ENCODE measurements at places on chromosomes 13 and 19.

GRCh38 chr13:29464105-29464679, 131.3 kb downstream of the SLC7A1 start:
- DNase-seq = no peak

GRCh38 chr13:106468207-106468606, 67.3 kb downstream of the EFNB2 start:
- no peak for DNase-seq

DNA sequence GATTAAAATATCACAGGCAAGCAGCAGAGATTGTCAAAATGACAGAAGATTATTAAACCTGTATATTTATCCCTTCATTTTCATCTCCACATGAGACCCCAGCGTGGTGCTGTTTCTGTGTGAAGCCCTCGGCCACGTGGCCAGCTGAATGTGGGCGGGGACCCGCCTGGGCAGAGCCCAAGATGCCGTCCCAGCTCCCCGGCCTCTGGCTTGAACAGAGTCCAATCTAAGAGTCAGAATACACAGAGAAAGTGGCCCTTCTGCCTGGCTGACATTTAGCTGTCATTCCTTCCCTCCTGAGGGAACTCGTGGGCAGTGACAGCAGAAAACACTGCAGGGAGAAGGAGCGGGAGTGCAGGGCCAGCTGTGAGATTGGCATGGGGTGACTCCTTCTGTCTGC, 34.9 kb upstream of the UQCRFS1 start:
- DNase-seq = no peak

- peak; percentile 31 for DNase-seq
These were observed 83.6 kb upstream of the ARHGEF7 start for GRCh38 chr13:111031531-111031961.

- DNase-seq = peak; percentile 88
These were observed 6.5 kb upstream of the LTBP4 start for GRCh38 chr19:40594657-40595091.

DNA sequence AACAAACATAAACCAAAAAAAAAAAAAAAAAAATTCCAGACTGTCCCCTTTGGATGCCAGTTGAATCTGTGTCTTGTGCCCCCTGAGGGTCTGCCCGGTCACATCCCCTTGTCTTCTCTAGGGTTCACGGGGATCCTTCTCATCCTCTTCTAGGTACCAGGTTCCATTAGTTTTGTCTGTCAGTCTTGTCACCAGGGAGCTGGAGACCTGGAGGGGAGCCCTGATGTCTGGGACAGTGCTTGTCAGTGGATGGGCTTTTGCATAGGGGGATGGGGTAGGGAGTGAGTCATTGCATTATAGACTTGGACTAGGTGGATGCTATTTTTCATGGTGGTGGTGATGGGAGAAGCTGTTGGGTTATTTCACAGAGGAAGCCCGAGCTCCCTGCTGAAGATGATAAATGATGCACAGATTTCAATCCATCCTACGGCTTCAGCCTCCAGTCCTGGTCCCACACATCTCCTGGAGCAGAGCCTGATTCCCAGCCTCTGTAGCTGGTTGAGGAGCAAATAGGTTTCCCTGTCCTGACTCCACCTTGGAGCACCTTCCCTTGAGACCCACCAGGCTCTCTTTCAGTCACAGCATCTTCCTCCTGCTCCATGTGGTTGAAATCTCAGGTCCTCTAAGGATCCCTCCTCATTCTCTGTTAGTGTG, 26.0 kb downstream of the WTIP start:
- DNase-seq = no peak

- no peak for DNase-seq
These were observed 42.0 kb downstream of the CYSLTR2 start for GRCh38 chr13:48695776-48696175.

GRCh38 chr19:23098988-23099387, 17.8 kb upstream of the ZNF730 start:
- no peak for DNase-seq

DNA sequence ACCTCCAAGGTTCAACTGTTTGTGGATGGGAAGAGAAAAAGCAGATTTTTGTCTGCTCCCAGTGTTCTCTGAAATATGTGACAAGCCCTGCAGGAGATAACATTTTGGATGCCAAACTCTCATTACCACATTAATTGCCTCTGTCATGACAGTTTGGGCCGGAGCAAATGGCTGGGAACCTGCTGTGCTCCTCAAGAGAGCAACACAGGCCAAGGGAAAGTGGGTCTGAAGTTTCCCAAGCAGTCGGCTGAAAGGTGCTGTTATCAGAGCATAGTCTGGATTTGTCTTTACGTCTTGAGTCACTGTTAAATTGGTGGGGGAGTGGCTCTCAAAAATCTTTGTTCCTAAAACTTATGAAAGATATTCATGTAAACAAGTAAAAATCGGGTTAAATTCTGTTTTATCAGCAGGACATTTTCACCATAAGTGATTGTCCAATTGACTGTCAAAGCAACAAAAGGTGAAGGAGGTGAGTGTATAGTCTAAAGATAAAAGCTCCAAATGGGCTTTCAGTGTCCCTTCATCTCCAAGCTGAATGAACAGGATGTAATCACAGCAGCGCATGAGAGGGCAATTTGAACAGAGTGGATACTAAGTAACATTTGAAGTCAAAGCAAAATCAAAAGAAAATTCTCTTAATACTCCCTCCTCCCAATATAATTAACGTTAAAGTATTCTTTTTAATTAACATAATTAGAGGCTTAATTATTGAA, 844.8 kb downstream of the PCDH17 start:
- no peak for DNase-seq

GRCh38 chr13:27954406-27954851, 14.7 kb downstream of the CDX2 start:
- DNase-seq = no peak

DNA sequence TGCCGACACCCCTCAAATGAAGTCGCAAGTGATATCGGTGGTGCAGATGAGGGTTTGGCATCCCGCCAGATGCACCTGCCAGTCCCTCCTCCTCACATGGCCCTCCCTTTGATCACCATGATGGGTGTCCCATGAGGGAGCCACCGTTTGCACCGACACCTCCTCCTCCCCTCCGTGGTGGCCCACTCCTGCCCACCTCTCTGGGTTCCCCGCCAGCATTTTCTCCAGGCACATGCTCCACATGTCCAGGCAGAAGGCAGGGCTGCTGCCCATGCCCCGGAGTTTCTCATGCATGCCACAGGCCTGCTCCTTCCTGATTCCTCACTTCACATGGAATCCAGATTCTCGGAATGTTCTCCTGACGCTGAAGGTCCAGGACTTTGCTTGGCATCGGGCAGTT, 49.3 kb downstream of the COL4A2 start:
- DNase-seq = no peak

DNA sequence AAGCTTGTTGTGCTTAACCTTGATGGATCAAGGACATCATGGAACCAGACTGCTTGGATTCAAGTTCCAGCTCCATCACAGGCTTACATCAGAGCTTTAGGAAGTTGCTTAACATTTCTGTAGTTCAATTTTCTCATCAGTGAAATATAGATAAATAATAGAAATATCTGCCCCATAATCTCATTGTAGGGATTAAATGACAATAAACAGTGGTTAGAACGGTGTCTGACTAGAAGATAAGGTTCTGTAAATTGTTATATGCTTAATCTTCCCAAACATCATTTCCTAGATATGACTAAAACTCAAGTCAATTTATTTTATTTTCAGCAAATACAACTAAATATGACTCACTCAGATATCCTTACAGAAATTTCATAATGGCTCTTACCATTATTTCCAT, 83.5 kb downstream of the SLITRK1 start:
- DNase-seq = no peak

GRCh38 chr13:39506559-39507390, 96.2 kb downstream of the LHFPL6 start:
- no peak for DNase-seq

GRCh38 chr19:17184371-17184841, 30.8 kb upstream of the USE1 start:
- DNase-seq = no peak

DNA sequence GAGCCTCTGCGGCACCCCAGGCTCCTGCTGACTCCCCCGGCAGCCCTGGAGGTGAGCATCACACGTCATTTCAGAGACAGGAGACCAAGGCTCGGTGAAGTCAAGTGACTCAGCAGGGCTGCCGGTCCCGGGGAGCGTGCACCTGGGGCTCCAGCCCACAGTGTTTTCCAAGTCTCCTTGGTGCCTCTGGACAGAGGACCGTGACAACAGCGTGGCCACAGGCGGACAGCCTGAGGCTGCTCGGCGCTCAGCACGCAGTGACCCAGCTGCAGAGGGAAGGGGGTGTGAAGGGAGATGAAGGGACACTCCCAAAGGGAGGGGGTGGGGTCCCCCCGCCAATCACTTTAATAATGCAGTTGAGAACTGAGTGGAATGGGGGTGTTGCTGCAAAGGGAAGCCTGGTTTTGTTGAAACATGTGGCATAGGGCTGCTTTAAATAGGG, 17.5 kb upstream of the ASPDH start:
- no peak for DNase-seq

DNA sequence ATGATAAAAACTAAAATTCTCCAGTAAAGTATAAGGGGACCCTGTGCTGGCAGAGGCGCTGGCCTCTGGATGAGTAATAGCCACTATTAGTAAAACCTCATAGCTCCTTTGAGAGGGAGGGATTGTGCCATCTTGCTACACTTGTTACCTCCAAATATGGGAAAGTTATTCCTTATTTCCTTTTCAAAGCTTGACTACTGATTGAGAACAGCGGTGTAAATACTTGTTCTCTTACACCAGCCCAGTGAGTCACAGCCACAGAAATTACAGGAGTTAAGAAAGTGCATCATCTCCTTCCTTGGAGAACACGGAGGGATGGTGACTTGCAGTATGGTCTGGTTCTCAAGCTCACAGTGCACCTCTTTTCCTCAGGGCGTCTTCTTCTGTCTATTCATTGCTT, 379.0 kb downstream of the EFNB2 start:
- peak; percentile 96 for DNase-seq

- DNase-seq = no peak
These were observed 117.5 kb downstream of the ATP8A2 start for GRCh38 chr13:25489238-25489637.

GRCh38 chr13:100195568-100195967, 106.7 kb downstream of the PCCA start:
- no peak for DNase-seq

DNA sequence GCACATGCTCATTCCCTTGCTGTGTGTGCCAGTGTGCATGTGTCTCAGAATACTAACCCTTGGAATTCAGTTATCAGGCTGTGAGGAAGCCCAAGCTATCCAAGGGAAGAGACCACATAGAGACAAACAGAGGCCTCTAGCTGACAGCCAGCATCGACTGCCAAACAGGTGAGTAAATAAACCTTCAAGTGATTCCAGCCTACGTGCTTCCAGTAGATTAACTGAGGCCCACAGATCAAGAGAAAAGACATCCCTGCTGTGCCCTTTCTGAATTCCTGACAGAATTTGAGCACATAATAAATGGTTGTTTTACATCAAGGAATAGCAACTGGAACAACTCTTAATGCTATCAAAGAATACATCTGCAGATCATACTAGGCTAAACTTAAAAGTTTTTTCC, 17.5 kb downstream of the ZC3H13 start:
- no peak for DNase-seq

DNA sequence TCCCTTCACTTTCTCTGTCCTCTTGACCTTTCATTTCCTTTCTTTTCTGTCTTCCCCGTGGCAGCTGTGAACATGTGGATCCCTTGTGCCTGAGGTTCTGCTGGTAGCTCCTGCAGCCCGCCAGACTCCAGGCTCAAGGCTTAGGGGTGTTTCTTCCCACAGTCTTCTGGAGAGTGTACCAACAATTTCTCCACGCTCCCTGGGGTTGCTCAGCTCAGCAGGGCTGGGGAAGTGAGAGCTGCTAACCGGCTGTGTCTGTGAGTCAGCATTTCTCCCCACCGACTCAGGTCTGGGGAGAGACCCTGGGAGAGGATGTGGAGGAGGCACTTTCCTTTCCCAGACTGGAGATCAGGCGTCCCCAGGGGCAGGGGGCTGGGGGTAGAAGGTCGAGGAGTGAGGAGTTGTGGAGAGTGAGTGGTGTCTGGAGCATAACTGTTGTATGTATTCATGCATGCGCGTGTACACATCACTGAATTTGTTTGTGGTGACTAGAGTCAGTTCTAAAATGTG, 193.6 kb downstream of the KCNRG start:
- no peak for DNase-seq

DNA sequence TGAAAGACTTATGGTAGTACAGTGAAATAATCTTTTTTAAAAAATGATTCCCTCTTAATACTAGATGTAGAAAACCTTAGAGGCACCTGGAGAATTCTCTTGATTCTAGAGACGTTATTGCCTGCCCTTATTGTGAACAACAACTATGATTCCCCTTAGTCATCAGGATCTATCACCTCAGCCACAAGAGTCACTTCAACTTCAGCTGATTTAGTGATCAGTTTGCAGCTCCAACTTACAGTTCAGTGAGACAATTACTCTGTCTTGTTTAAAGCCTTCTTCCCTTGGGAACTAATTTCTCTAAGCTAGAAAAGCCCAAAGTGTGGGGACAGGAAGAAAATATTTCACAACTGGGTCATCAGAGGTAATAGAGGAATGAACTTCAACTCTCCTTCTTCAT, 254.3 kb upstream of the SLITRK1 start:
- DNase-seq = no peak

DNA sequence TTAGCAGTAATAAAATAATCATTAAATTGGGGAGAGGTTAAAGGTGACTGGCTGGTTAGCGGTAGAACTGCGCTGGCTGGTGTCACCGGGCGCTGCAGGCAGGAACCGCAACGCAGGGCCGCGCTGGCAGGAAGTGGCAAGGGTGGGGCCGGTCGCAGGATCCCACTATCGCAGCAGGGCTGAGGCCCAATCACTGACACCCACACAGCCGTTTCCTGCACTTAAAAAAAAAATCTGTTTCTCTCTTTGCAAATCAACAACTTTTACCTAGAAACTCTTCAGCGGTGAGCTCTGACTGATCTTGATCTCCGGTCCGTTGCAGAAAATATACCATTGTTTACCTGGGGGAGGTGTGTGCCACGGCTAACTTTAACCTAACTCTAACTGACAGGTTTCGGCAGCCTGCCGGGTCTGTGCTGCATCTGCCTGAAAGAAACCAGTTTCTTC, 46.9 kb downstream of the KLF2 start:
- no peak for DNase-seq

- peak; percentile 75 for DNase-seq
These were observed 9.8 kb downstream of the SIGLEC10 start for GRCh38 chr19:51407511-51408131.

DNA sequence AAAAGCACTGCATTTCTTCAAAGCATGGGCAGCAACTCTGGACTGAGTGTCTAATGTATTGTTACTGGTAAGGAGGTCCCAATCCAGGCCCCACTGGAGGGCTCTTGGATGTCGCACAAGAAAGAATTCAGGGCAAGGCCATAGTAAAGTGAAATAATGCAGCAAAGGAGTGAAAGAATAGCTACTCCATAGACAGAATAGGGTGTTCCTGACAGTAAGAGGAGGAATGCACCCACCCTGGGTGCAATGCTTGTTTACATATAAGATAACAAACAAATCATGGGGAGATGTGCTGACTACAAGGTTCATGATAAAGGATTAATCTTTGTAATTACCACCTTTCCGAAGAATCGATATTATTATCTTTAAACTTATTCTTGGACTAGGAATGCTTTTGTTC, 58.8 kb upstream of the ABCC4 start:
- no peak for DNase-seq

- DNase-seq = no peak
These were observed 80.4 kb upstream of the TEX29 start for GRCh38 chr13:111239764-111240670.
